ENCODE measurements at places on chromosomes 12 and 14.

DNA sequence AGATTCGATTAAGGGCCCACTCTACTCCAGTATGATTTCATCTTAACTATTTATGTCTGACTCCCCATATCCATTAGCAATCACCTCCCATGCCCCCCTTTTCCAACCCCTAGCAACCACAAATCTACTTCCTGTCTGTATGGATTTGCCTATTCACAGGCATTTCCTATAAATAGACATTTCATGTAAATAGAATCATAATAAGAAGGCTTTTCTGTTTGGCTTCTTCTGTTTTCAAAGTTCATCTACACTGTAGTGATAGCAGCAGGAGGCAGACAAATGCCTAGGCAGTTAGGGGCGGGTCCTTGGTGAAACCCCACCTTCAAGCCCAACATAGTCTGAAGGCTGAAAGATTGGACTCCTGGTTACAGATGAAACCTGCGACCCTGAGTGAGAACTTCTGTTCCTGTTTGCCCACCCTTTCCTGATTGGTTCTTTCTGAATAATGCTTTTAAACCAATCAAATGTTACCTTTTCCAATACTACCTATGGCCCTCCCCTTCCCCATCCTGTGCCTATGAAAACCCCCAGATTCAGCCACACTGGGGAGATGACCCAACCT, 62.1 kb upstream of the HECTD1 start:
- DNase-seq, result no peak

GRCh38 chr12:62848418-62848817, 86.5 kb downstream of the PPM1H start:
- no peak for DNase-seq

DNA sequence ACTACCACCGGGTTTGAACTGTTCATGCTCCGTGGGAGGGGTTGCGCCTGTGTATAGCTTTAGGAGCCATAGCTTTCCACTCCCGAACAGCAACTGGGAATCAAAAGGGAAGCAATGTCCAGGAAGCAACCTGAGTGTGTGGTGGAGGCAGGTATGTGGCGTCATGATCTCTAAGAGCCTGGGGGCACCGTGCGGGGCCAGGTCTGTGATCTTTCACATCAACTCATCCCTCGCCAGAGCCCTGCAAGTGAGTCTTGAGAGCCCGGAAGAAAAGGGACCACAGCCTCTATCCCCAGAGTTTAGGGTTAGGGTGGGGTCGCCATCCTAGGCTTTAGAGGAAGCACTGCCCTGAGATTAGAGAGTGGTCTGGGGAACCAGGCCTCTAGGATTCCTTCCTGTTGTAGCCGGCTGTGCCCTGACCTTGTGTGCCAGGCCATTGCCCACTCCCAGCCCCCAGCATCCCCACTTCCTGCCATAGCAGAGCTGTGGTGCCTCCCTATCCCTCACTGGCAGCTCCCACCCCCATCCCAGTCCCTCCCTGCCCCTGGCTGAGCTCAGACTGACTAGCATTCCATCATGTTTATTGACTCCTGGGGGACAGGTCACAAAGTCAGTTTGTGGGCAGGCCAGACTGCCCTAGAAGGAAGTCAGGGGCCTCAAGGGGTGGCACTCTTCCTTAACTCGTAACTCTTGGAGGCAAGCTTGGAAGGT, 745 bp upstream of the ADCY4 start:
- no peak for DNase-seq

DNA sequence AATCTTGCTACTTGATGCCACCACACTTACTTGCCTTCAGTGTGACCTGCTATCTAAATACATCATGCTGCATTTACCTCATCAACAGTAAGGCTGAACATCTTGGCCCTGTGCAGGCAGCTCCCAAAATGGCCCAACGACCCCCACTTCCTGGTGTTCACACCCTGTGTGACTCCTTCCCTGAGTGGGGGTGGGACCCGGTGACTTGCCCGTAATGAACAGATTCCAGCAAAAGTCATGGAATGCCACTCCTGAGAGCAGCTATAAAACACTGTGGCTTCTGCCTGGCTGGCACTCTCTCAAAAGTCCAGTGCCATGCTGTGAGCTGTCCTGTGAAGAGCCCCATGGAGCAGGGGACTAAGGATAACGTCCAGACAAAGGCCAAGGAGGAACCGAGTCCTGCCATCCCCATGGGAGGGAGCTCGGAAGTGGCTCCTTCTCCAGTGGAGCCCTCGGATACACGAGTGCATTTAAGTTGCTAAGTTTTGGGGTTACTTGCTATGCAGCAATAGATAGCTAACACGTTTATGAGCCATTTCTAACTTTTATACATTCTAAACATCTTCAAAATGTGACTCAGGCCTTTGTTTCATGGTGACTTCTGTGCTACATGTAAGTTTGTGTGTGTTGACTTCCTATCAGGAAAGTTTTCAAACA, 33.0 kb downstream of the P2RX2 start:
- no peak for DNase-seq

DNA sequence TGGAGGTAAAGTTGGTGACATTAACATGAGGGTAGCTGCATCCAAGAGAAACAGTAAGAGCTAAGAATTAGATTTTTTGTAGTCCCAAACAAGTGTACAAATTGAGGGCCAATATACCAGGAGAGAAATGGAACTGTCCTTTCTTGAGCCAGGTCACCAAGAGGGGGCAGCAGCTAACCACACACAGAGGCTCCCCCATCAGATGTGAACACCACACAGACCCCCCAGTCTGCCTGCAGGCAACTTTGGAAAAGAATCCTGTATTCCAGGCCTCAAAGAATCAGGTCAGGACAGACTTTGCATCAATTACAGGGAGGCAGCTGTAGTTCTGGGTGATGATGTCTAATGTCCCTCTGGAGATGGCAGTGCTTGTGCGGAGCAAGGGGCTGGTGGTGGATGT, 77.9 kb downstream of the SPTB start:
- no peak for DNase-seq

GRCh38 chr12:131682510-131682895, 28.4 kb upstream of the SFSWAP start:
- peak; percentile 53 for DNase-seq

DNA sequence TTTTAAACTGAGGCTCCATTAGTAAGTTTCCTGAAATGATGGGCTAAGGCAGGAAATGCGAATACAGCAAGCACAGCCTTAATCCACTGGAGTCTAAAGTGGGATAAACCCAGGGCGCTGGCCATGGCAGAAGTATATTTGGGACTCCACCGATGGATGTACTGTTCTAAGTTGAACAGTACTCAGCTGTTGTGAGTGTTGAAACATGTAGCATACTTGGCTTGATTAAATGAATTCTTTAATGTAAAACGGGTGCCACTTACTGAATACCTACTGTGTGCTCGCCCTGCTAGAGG, 996 bp downstream of the SSPN start:
- DNase-seq, result no peak

GRCh38 chr12:100576331-100577036, 3.0 kb downstream of the GAS2L3 start:
- DNase-seq, result no peak

DNA sequence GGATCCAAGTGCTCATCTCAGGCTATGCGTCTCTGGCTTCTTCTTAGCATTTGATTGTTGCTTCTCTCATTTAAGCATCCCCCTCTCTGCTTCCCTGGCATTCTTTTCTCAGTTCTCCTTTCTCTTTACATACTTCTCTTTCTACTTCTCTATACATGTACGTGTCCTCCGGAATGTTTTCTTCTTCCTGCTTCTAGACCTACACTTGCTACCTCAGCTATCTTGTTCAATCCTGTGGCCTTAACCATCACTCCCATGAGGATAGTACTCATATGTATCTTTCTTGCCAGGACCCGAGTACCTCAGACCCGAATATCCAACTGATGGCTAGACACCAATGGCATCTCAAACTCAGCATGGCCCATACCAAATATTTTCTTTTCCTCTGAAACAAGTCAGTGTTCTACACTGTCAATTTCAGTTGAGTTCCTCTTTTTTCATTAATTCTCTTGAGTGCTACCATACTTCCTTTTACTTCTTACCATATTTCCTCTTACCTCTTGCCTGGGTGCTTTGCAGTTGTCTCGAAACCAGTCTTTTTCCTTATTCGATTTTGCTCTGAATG, 115.1 kb upstream of the SLC38A2 start:
- no peak for DNase-seq

- DNase-seq, result no peak
These were observed 339.8 kb downstream of the TMEM121 start for GRCh38 chr14:105865904-105866840.

DNA sequence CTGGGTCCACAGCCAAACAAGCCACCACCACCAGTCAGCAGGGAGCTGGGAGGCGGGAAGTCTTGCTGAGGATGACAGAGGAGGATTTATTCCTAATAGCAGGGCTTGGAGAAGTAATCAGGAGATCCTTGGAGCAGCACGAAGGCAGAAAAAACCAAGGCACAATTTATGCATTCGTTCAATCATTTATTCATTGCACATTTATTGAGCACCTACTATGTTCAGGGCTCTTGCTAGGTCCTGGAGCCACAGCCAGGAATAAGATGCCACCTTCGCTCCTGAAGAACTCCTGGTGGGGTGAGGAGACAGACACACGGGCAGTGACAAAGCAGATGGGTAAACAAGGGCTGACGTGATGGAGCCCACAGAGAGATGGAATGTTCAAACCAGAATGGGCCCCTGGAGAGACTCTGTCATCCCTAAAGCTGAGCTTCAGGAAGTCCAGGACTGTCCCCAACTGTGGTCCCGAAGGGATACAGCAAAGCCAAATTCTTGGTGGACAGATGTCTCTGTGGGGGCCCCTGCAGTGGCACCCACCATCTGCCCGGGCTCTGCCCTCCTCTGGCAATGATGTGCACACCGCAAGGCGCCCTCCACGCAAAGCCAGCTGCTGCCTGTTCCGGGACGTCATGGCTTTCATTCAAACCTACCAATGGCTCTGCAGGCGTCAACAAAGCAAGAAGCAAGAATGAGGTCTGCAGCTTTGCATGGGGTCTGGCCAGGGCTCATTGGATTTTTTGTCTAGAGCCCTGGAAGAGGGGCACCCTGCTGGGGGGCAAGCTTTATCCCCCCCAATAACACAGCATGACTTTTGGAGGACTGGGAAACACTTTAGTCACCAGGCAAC, 3.0 kb upstream of the TESC start:
- DNase-seq, result no peak

DNA sequence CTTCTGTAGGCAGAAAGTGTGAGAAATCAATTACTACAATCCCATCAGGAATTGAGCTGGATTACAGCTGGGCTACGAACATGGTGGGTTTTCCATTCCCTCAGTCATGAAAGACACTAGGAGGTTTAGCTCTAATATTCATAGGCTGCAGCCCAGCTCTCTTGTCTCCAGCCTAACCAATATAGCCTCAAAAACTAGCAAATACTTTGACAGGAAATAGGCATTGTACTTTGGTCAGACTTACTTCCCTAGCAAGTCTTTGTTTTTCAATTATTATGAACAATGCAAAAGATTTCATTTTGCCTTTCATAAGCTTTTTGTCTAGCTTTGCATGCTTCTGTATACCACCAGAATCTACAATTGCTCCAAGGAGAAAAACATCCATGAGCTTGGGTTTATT, 296.2 kb downstream of the GPHN start:
- no peak for DNase-seq

GRCh38 chr14:23640524-23641141, 4.5 kb downstream of the DHRS2 start:
- DNase-seq, result no peak

- DNase-seq, result no peak
These were observed 7.9 kb downstream of the TRIM9 start for GRCh38 chr14:51087031-51087441.

- DNase-seq, result no peak
These were observed 25.5 kb downstream of the PDZRN4 start for GRCh38 chr12:41213648-41214047.

GRCh38 chr12:77540097-77540496, 290.6 kb upstream of the NAV3 start:
- no peak for DNase-seq

DNA sequence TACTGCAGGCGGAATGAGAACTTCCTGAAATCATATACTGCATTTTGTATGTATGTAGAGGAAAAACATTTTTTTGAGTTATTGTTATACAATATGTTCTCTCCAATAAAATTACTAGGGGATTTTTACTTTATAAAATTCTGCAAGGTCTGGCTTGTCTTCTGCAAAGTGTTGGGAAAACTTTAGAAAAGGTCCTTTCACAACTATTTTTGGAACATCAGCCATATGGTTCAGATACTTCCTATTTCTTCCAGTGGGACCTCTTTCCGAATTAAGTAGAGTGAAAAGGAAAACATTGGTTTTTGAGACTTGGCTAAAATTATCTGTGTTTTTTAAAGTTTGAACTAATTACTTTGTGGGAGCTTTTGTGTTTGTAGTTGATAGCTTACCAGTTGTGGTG, 52.7 kb downstream of the DAAM1 start:
- DNase-seq, result no peak

DNA sequence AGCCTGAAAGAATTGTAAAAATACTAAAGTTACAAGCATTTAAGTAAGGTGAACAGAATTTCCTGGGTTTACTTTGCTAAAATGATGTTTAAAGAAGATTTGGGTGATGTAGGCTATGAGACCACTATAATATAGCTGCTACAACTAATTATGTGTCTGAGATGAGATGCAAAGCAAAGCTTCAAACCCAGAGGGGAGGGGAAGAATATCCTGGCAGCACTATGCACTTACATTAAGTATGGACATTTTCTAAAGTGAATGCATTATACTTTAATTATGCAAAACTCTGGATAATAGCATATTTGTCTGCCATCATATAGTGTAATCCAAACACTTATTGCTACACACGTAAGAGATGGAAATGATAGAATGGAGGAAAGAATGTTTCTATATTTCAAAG, 1003.7 kb downstream of the GALC start:
- DNase-seq, result no peak

GRCh38 chr12:6322969-6323339, 12.5 kb downstream of the PLEKHG6 start:
- DNase-seq, result no peak

- no peak for DNase-seq
These were observed 399.8 kb upstream of the SOX5 start for GRCh38 chr12:24349051-24349799.

DNA sequence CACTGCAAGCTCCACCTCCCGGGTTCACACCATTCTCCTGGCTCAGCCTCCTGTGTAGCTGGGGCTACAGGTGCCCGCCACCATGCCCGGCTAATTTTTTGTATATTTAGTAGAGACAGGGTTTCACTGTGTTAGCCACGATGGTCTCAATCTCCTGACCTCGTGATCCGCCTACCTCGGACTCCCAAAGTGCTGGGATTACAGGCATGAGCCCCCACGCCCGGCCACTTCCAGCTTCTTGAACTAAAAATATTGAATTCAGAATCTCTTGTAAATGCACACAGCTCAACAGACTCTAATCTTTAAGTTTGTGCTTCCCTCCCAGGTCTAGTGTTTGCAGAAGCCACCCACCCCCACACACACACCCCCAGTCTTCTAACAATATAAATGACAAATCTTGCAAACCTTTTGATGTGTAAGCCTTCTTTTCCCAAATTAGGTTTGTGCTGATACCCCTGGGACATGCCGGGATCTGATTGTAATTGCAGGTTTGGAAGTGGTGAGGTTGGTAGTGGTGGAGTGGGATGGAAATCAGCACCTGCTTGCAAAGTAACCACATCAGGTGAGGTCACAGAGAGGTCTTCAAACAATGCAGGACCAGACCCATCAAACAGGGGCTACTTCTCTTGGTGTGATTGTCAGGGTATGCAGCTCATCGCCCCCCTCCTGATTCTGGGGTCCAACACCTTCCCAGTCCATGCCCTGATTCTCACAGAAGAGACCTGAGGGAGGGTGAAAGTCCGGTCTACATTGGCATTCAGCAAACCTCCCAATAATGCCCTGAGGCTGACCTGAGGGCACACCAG, 51.4 kb upstream of the GPR132 start:
- DNase-seq, result no peak

GRCh38 chr14:95597784-95598211, 62.9 kb downstream of the GLRX5 start:
- DNase-seq, result no peak

Measured in CD4-positive, alpha-beta T cell treated with Interferon alpha-2 for 1 hour (primary cell).